ENCODE measurements at places on chromosomes 12 and 14.

- DNase-seq = no peak
These were observed 46.2 kb downstream of the GALNT9 start for GRCh38 chr12:132282950-132283771.

DNA sequence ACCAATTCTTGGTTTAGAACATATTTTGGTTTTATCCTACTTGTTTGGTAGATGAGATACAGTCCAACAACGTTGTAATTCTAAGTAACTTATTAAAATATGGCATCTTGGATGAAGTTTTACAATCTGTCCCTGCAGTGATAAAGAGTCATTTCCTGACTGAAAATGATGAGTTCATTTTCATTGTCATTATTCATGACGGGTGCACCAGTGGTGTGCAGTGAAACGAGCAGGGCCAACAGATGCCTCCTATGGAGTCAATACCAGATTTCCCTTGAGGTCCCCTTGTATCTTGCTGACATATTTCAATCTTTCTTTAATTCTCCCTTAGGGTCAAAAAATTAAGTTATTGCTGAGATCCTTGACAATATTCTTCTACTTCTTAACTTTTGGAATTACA, 438.5 kb downstream of the LRIG3 start:
- no peak for DNase-seq

DNA sequence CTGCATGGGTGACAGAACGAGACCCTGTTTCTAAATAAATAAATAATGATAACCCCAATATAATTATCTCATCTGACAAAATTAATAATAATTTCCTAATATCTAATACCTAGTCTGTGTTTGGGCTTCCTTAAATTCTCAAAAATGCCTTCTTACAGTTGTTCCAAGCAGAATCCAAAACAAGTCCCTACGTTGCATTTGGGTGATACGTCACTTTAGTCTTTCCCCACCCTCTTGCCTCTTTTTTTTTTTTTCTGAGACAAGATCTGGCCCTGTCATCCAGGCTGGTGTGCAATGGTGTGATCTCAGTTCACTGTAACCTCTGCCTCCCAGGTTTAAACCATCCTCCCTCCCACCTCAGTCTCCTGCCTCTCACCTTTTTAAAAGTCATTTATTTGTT, 26.7 kb downstream of the VEZT start:
- DNase-seq = no peak

- DNase-seq = no peak
These were observed 26.7 kb downstream of the TOGARAM1 start for GRCh38 chr14:44988694-44989093.

DNA sequence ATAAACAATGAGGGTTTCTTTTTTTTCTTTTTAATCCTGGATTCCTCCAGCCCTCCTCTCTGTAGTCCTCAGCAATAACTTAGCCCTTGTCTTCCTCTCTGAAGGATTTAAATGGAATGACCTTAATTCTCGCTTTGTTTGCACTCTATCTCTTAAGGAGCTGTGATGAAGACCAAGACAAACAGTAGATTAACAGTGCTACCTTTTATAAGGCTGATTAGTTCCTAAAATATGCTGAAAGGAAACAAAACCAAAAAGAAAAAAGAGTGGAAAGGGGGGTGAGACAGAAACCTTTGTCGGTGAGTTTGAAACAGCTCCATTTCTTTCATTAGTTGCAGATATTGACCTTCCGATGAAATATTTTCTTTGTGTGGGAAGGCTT, 38.7 kb upstream of the PTCSC3 start:
- no peak for DNase-seq

DNA sequence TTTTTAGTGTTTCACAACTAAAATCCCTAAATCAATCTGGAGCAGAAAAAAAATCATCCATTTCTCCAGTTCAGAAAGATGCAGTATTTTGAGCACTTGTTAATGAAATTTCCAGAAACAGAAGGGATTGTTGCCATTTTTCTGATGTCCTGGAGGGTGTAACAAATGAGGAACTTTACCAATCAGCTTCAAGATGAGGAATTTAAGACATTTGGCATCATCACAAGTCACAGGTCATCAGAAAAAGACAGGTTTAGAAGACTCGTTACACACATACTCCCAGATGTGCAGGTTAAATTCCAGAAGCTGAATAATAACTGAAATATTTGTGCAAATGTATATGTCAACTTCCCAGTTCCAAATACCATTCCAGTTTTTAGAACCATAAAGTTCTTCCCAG, 482 bp upstream of the PSMC1 start:
- no peak for DNase-seq

- DNase-seq = no peak
These were observed 10.9 kb upstream of the PTGER2 start for GRCh38 chr14:52303236-52303635.

GRCh38 chr12:25929142-25929541, 29.3 kb upstream of the RASSF8 start:
- no peak for DNase-seq

DNA sequence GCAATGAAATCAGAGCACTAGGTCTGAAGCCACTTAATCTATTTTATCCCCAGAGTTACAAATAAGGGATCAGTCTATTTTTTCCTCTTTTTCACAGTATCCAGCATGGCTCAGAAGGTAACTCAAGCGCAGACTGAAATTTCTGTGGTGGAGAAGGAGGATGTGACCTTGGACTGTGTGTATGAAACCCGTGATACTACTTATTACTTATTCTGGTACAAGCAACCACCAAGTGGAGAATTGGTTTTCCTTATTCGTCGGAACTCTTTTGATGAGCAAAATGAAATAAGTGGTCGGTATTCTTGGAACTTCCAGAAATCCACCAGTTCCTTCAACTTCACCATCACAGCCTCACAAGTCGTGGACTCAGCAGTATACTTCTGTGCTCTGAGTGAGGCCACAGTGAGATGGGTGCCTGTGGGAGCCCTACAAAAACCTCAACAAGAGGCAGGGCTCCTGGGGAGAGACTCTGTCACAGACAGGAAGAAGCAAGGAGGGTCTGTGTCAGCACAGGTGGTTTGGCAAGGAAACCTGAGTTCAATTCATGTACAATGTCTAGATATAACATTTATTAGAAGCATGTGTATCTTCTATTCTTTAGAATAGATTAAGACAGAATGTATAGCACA, 334.3 kb upstream of the OR4E1 start:
- no peak for DNase-seq

DNA sequence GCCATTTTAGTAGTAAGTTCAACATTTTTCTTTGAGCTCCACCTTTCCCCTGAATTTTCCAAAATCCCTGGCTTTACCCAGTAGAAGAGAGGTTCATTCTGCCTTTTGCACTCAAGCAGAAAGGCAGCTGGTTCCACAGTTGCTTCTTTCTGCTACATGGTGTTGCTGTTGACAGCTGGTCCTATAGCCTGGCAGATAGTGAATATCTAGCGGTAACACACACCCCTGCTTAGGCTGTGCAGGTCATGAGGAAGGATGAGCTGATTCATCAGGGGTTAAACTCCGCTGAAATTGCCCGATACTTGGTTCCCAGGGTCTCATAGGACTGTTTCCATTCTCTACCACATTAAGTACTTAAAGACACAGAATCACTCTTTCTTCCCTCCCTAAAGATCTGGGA, 62.4 kb downstream of the PUS7L start:
- no peak for DNase-seq

GRCh38 chr14:64779472-64779871, 75.2 kb downstream of the PLEKHG3 start:
- DNase-seq = no peak

DNA sequence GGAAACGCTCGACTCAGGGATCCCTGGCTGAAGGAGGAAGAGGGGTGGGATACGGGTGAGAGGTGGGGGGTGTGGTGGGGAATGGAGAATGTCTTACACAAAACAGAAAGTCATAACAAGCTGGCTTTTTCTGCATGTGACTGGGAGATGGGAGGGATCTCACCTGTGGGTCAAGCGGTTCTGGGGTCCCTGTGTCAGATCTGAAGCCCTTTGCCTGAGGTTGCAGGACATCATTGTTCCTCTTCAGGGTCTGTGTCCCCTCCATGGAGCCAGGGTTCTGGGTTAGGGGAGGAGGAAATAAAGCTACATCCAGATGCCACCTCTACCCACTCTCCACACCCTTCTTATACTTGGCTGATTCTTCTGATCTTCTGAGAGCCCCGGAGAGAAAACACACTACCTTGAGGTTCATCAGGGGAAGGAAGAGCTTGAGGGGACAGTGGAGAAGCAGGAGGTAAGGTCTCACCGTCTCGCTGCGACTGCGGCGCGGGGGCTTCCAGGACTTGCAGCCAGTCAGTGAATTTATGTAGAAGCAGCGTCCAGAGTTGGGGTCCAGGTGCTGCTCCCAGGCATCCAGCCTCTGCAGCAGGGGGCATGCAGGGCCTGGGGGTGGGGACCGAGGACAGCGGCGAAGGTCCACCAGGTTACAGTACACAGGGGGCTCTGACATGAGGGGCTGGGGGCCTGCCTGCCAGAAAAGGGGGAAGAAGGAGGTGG, 2.5 kb downstream of the ARHGAP9 start:
- DNase-seq = no peak

GRCh38 chr12:121810833-121811433, 7.1 kb downstream of the SETD1B start:
- no peak for DNase-seq

GRCh38 chr12:49705479-49706134, 1.6 kb downstream of the FMNL3 start:
- DNase-seq = no peak

- DNase-seq = no peak
These were observed 47.9 kb downstream of the GTF2A1 start for GRCh38 chr14:81172881-81173280.

DNA sequence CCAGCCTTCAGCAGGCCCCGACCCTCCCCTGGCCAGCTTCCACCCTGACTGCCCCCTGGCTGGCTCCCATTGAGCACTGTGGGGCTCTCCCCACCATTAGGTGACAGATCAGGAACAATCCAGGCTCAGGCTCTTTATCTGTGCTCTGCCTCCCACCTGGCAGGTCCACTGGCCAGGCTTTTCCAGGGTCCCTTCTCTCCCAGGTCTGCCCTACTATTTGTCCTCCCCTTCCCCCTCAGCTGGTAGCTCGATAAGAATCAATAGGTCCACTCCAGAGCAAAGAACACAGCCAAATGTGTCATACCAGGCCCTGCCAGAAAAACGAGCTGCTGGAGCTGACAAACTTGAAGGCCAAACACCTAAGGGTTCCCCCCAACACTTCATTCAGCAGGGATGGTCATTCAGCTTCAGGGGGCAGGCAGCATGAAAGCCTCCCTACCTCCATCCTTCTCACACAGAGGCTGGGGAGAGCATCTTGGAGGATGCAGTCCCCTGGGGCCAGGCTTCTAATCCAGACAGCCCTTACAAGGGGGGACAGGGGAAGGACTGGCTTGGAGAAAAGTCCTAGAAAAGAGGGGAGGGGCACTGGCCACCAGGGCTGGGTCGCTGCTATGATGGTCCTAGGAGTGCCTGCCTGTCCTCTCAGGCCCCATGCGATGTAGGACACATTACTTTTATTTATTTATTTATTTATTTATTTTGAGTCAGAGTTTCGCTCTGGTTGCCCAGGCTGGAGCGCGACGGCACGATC, 1.9 kb upstream of the KRT18 start:
- DNase-seq = no peak

DNA sequence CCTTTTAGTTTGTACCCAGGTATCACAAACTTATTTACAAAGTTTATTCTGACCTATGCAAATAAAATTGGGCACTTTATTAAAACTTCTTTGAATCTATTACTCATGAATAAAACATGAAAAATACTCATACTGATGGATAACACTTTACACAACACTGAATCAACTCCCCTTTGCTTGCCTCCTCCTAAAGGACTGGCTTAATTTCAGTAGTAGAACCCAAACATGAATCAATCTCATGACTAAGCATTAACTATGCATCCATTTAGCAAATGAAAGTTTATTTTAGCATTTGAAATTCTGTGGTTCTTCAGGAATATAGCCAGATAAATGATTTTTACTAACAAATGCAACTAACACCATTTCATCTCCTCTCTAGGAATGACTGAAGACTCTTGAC, 32.4 kb downstream of the DENND5B start:
- no peak for DNase-seq

GRCh38 chr12:105769486-105769885, 369.3 kb downstream of the NUAK1 start:
- DNase-seq = no peak

GRCh38 chr12:121376754-121377697, 22.9 kb upstream of the RNF34 start:
- no peak for DNase-seq

GRCh38 chr14:29853272-29853671, 74.4 kb downstream of the PRKD1 start:
- no peak for DNase-seq

GRCh38 chr12:88448337-88448915, 131.8 kb downstream of the KITLG start:
- DNase-seq = no peak

GRCh38 chr12:23880988-23881387, 68.5 kb downstream of the SOX5 start:
- DNase-seq = no peak

DNA sequence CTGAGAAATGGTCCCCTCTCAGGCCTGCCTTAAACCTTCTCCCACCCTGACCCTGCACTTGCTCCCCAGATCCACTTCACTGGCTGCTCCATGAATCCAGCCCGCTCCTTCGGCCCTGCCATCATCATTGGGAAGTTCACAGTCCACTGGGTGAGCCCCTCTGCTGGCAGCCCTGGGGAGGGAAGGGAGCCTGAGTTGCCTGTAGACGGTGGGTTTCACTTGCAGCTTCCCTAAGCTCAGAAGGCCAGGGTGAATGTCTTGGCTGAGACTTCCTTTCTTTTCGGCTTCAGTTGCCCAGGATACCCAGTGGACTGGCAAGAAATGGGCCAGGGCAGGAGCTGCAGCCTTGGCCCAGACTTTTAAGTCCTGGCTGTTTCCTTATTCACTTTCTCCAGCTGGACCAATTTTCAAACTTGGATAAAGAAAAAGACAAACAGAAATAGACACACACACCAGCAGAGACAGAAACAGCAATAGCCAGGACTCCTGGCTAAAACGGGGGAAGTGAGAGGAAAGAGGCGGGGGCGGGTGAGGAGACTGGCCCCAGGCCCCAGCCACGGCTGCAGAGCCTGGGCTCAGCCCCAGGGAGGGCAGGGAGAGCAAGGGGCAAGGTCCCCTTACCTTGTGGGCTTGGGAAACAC, 2.0 kb downstream of the AQP6 start:
- DNase-seq = no peak

DNA sequence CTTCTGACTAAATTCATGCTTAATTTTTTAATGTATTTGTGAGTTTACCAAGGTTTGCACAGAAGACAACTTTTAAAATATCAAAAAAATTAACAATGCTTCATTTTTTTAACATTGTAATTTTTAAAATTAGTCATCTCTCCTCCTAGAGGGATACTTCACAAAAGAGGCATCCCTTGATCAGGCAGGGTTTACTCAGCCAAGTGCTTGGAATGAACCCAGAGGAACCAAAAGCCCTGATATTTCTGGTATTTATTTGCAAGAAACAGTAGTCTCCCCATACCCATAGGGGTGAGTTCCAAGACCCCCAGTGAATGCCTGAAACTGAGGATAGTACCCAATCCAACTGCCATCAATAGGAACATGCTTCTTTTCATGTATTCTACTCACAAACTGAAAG, 52.5 kb downstream of the GARIN6 start:
- no peak for DNase-seq

- no peak for DNase-seq
These were observed 40.0 kb downstream of the TSPAN9 start for GRCh38 chr12:3117144-3117581.

Measured in stimulated activated CD8-positive, alpha-beta memory T cell treated with anti-CD3 and anti-CD28 coated beads, Interleukin-7, amount 100 ng/mL, for 24 hours (primary cell).